Left ventricle myocardium inferior (tissue), 1 donor: ENCODE measurements at places on chromosomes 5 and 9.

- DNase-seq, result no peak
Observed at GRCh38 chr5:97043511-97043910, 98.9 kb downstream of the LIX1 start.

DNA sequence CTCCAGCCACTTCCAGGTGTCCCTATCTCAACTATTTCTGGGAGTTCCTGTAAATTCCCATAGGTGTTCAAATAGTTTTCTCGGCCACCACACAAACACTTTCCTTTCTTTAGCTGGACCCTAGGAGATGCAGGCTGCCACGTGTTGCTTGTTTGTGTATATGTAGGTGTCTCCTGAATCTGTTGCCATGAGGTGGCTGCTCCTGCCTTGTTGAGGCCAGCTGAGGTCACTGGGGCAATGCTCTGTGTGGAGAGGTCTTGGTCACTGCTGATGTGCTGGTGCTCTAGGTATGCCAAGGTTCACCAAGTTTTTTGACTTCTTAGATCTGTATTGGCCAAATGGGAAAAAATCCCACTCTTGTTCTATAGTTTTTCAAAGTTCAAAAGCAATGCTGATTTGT, 132.5 kb upstream of the CHD1 start:
- DNase-seq, result no peak

DNA sequence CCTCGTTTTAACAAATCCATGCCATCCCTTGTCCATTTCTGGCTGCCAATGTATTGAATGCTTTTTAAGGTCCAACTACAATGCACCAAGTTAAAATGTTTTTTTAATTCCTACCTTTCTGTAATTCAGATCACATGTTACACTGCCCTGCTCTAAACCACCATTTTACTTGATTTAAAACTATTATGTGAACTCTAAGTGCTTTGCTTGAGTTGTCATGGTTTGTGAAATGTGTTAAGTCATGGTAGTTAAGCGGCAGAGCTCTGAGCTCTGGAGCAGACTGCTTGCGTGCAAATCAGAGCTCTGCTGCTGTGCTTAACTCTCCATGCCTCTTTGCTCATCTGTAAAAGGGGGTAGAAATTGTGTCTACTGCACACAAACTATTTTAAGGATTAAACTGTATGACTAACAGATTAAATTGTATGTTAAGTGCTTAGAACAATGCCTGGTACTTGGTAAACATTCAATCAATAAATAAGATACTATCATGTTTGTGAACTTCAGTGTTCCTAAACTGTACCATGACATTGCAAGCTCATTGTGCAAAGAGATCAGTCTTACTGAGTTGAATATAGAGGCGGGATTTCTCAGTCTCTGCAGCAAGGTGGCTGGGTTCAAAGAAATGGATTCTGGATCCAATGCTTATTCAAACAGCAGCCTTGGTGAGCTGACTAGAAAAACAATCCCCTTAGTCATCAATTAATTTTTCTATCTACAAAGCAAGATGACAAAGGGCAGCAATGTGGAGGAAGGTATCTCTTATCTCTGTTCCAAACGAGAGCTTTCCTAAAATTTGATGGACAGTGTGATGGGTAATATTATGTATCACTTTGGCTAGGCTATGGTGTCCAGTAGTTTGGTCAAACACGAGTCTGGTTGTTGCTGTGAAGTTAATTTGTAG, 16.1 kb upstream of the CMBL start:
- DNase-seq, result no peak

DNA sequence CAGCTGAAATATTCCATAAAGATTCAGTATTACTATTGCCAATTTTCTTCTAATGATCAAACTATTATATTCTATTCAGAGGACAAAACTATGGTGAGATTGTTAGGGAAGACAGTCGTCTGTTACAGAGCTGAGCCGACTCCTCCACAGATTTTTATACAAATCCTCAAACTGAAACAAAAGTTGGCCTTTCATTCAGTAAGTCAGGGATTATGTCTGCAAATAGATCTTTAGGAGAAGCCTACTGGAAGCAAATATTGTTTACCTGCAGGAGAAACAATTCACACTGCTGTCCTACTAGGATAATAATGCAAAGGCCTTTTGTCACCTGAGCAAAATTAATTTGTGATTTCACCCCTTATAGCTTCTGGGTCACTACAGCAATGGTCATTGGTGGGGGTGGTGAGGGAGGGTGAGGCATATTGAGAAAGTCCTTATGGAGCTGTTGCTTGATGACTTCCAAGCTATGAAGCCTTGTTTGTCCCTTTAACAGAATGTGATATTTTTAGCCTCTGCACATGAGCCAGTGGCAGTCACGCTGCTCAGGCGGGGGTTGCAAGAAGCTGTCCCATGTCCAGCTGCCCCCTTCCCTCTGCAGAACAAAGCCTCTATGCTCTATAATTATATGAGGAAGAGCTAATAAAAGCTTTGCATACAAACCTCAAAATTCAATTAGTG, 200.5 kb upstream of the KLF9 start:
- no peak for DNase-seq

DNA sequence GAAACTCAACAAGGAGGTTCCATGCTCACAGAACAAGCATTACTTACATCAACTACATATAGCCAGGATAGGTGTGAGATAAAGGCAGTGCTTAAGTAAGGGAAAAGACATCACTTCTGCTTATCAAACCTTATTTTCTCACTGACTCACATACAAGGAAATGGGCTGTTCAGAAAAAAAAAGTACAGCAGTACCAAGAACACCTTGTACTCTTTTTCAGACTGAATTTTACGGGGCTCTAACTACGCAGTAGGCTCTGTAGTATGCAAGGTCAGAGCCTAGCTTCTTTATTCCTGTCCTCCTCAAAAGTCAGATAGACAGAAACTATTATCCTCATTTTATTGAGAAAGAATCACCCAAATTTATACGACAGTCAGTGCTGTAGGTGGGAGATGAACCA, 5.8 kb downstream of the PSMB7 start:
- no peak for DNase-seq

GRCh38 chr9:135774794-135775525, 73.0 kb downstream of the KCNT1 start:
- no peak for DNase-seq

DNA sequence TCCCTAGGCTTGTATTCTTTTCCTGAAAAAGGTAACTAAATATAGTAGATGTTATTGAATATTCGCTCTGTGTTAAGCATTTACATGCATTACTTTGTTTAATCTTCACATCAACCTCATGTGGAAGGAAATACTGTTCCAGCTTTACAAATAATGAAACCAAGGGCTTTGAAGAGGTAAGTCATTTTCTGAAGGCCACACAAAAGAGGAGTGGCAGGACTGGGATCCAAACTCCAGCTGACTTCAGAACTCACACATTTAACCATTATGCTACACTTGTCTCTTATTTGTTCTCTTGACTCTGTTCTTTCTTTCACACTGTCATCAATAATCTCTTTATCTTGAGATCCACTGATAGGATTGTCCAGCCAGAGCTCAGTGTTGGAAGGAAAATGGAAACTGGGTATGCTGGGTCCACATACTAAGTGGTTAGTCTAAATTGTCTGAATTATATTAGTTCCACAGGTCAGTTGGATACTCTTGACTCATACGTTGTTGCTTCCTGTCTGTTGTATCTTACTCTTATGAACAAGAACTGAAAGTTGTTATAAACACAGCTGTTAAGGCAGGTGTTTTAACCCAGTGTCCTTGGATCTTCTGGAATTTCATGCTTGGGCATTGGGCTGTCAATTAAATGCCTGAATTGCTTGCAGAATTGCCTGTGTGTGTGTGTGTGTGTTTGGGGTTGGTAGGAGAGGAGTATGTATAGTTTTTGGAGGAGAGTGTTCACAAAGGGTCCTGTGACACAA, 65.6 kb downstream of the TLE4 start:
- no peak for DNase-seq

DNA sequence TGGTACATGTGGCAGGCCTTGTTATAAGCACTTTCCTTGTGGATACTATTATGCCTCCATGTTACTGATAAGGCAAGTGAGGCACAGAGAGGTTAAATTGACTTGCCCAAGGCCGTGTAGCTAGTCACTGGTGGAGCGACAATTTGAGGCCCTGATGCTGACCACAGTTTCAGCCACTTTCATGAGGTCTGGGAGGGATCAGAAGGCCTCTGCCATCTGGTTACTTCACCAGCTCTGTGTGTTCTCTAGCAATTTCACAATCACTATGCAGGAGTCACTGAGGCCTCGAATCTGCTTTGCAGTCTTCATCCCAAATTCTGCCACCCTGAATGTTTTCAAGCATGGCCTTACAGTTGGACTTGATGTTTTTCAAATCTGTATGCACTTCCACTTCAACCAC, 9.1 kb downstream of the LRRC70 start:
- DNase-seq, result no peak

DNA sequence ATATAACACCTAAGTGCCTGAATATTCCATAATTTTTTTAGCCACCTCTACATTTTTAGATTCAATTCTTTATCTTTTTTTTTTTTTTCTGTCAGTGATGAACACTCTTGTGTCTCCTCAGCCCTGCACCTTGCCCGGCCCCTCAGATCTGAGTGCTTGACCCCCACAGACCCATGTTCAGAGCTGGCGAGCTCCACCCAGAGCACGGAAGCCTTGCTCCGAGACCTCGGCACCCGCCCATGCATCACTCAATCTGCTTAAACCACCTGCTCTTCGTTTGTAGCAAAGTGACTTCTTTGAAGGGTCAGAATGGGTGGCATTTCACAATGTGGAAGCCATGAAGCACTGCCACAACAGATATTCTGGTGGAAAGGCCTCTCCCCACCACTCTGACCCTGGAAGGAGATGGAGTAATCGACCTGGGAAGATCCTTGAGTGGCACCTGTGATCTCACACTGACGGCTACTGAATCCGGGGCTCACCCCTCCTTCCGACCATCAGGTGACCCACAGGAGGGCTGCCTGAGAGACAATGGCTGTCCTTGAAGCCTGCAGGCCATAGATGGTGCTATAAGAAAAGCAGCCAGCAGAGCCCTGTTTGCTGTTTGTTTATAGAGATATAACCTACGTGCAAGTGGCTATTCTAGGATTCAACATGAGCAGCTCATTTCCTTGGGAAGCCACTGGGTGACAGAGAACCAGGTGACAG, 261.1 kb upstream of the IRX4 start:
- DNase-seq, result no peak

DNA sequence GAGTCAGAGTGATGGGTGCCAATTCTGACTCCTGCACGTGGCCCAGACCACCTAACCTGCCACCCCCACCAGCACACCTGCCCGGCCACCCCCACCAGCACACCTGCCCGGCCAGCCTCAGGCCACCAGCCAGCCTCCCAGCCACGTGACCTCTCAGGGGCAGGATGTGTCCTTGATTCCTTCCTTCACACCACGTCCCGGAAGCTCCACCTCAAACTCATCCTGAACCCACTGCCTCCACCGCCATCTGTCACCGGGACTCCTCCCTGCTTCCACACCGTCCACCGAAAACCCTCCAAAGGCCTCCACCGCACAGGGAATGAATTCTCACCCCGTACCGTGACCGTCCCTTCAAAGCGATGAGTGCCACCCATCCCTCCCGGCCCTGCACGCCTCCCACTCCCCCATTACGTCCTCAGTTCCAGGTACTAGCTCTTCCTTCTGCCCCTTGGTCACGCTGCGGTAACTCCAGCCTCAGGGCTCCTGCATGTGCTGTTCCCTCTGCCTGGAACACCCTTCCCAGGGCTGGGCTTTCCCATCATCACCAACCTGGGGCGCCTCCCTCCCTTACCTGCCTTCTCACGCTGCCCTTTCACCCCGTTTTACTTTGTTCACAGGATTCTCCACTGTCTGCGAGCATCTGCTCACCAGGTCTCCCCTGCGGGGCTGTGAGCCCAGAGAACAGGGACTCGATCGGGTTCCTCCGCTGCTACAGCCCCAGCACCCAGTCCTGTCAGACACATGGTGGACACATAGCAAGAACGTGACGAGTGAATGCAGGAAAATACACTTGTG, 82.9 kb downstream of the ADAMTS2 start:
- DNase-seq, result no peak

DNA sequence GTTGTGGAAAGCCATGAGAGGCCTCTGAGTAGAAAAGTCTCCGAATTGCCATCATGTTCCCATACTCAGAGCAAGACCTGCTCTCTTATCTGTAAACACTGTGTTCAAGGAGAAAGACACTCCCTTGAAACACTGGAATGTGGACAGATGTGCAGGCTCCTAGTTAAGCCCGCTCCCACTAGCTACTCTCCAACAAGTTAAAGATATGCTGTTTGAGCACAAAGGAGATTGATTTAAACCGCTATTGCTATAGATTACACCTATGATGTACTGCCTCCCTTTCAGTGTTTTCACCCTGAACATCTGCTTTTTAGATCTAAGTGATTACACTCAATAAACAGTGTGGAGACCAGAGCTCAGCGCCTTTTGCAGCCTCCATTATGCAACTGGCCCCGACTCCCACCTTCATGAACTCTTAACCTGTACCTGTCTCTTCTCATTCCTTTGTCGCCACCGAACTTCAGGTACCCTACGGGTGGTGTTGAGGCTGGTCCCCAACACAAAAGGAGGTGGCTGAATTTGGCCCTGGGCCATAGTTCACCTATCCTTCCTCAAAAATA, 47.5 kb downstream of the TMEM245 start:
- no peak for DNase-seq

- DNase-seq, result no peak
Observed at GRCh38 chr5:10699281-10699874, 61.7 kb downstream of the DAP start.

GRCh38 chr9:130579738-130580463, 524 bp downstream of the FUBP3 start:
- no peak for DNase-seq

- no peak for DNase-seq
Observed at GRCh38 chr5:35438786-35439185, 178.9 kb upstream of the SPEF2 start.

GRCh38 chr9:35660966-35661415, 2.9 kb downstream of the CCDC107 start:
- no peak for DNase-seq

GRCh38 chr5:113548396-113548795, 34.9 kb downstream of the YTHDC2 start:
- no peak for DNase-seq

DNA sequence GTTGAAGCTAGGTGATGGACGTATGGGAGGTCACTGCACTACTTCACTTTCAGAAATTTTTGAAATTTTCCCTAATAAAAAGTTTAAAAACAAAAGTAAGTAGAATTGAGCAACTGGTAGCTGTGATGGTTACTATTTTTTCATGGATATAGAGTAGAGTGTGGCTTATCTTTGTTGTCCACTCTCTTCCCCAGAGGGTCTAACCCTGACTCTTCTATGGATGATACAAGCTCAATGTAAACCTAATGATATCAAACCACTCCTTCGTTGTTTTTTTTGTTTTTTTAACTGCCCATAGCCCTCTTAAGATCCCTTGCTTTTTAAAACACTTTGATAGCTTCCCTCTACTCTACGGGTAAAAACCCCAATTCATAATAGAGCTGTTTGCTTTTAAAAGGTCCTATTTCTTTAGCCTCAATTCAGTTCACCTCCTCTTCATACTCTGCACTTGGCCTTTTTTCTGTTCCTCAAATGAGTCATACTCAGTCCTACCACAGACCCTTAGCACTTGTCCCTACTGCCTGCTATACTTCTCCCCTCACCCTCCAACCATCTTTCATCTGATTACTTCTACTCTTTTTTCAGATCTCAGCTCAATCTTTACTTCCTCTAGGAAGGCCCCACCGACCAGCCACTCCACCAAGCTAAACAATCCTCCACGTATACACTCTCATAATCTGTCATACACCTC, 2.6 kb downstream of the HDAC3 start:
- DNase-seq, result no peak
